ENCODE measurements at places on chromosomes 1 and 21.

- DNase-seq, result no peak
Observed at GRCh38 chr1:227526524-227526923, 36.8 kb upstream of the ZNF678 start.

GRCh38 chr1:68359045-68359444 is 90.7 kb downstream of the RPE65 start:
- no peak for DNase-seq

GRCh38 chr1:110540891-110541685 is 22.1 kb upstream of the KCNA10 start:
- DNase-seq, result no peak

GRCh38 chr21:28133116-28133515 is 859.6 kb downstream of the LTN1 start:
- DNase-seq, result no peak

DNA sequence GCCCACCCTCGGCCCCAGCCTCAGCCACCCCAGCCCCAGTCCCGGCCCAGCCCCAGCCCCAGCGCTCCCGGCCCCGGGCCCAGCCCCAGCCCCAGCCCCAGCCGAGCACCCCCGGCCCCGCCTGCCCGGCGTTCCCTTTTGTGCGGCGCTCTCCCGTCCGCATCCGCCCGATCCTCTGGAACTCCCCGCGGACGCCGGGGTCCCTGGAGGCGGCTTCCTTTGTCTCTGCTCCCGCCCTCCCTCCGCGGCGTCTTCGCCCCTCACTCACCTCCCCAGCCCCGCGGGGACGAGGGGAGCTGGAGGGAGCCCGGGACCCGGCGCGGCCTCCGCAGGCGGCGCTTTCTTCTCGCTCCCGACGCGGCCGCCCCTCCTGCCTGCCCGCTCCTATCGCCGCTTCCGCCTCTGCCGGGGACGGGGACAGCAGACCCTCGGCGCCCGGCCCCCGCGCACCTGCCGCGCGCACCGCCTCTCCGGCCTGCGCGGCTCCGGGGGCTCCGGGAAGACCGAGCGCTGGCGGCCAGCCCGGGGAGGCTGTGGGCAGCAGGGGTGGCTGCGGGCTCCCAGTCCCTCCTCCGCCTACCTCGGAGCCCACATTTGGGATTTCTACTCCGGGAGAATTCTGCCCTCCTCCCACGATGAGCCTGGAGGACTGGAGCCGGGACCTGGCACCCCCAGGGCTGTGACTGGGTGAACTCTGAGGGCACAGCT is 14.0 kb downstream of the AGRN start:
- no peak for DNase-seq

DNA sequence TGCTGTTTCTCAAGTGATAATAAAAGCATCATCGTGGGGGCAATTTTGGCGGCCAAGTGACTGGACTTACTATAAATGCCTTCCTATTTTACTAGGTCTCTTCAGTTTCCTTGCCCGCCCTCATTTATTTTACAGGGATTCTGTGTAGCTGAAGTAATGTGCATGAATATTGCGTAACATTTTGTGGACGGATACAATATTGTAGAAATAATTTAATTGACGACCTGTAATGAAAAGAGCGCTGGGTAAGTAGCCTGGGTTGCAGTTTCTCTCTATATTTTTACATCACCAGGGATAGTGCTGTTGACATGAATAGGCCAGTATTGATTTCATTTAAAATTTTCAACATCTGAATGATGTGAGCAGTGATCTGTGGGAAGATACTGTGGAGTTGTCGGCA is 28.1 kb upstream of the LMO4 start:
- DNase-seq, result no peak

- no peak for DNase-seq
Observed at GRCh38 chr1:2379733-2380404, 11.5 kb downstream of the MORN1 start.

DNA sequence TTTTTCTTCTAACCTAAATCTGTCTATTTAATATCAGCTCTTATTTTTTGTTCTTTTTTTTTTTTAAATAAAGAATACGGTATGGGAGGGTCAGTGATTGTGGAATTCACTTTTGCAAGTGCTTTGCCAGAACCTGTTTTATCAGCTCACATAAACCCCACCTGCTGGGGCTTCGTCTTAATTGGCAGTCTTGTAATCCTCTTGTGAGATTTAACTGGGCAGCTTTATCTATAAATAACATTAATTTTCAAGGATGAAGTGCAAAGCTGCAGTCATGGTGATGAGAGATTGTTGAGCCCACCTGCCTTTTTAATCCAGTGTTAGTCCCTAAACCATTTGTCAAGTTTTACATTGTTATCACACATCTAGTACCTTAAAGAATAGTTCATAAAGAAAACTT is 18.2 kb upstream of the PDC start:
- DNase-seq, result no peak

- DNase-seq, result no peak
Observed at GRCh38 chr1:20558191-20558590, 5.8 kb downstream of the FAM43B start.

DNA sequence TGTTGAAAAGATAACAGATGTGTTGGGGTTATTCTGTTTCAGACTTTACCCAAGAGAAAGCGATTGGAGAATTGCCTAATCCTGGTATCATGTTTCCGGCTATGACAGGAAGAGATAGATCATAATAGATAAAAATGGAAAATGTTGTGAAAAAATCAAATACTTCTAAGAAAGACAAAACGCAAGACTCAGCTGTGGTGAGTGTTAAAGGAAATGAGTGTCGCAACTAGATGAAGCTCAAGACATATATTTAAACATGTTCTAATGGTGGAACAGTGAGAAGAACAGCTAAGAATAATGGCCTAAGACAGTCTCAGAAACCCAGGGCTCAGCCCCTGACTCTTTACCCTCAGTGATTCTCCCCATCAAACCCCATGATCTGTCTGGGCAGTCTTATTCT is 426.7 kb upstream of the RUNX1 start:
- DNase-seq, result no peak
